ENCODE measurements at places on chromosomes 4 and X.

DNA sequence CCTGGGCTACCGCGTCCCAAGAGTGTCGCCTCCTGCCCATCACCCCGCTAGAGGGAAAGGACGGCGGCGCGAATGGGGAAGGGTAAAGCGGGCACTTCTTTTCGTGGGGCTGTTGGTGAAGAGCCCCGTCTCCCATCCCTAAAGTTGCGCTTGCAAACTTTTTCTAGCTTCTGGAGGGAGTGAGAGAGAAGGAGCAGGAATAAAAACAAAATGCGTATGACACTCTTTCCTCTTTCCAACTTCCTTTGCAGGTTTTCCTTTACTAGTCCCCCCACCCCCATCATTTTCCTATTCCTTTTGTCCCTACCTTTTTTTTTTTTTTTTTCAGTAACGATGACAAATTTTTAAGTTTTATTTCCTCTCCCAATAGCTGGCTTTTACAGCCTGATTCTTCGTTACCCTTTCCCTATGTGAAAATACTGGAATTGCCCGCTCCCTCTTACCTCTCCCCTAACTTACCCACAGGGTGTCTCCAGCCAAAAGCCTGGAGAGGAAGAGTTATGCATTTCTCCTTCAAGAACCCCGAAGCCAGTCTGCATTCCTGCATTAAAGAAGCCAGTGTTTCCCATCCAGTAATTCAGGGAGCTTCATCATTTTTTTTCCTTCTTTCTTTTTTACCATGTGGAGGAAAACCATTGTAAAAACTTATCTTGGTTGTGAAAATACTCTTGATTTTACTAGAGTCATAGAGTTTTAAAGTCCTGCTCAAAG lies 613 bp upstream of the ARSJ start:
- DNase-seq, result no peak
- H3K27ac ChIP-seq, result no peak overlapping the region

DNA sequence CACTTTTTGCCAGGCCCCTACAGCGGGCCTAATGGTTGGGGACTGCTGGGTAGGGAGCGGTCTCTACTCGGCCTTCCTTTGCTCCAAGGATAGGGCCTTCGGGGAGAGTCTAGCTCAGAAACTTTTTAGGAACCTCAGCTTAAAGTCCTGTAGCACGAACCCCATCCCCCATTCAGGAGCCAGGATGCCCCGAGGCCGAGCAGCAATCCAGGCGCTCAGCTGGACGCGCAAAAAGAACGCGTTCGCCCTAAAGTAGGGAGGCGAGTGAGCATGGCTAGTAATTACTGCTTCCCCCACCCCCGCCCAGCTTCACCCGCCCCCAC lies 9.7 kb downstream of the POU4F2 start:
- no peak overlapping the region for H3K27ac ChIP-seq
- H3K27me3 ChIP-seq, result 0 out of 2 replicates have a peak, but pooled peaks cover 3% of the 10 kb centered on the region
- H3K36me3 ChIP-seq, result no peaks in the 10 kb centered on the region
- no peak overlapping the region for H3K4me3 ChIP-seq
- no peak for DNase-seq

GRCh38 chr4:38132843-38133662 lies 172.9 kb downstream of the PTTG2 start:
- no peak overlapping the region for H3K4me3 ChIP-seq
- no peak overlapping the region for H3K27ac ChIP-seq
- no peak for DNase-seq

- no peaks in the 10 kb centered on the region for H3K4me1 ChIP-seq
- no peak overlapping the region for H3K27ac ChIP-seq
- H3K4me3 ChIP-seq, result no peak overlapping the region
- DNase-seq, result no peak
- H3K36me3 ChIP-seq, result no peaks in the 10 kb centered on the region
These were observed 190.9 kb downstream of the FAT4 start for GRCh38 chr4:125505621-125506020.

- H3K27me3 ChIP-seq, result no peaks in the 10 kb centered on the region
- H3K4me3 ChIP-seq, result no peak overlapping the region
- H3K27ac ChIP-seq, result no peak overlapping the region
- DNase-seq, result no peak
- H3K4me1 ChIP-seq, result no peaks in the 10 kb centered on the region
These were observed 275.7 kb downstream of the STPG2 start for GRCh38 chr4:97867557-97868091.

GRCh38 chrX:20224814-20225487 lies 41.8 kb downstream of the RPS6KA3 start:
- H3K36me3 ChIP-seq, result no peaks in the 10 kb centered on the region
- no peak overlapping the region for H3K4me3 ChIP-seq
- no peak for DNase-seq
- H3K27ac ChIP-seq, result no peak overlapping the region
- H3K4me1 ChIP-seq, result no peaks in the 10 kb centered on the region

DNA sequence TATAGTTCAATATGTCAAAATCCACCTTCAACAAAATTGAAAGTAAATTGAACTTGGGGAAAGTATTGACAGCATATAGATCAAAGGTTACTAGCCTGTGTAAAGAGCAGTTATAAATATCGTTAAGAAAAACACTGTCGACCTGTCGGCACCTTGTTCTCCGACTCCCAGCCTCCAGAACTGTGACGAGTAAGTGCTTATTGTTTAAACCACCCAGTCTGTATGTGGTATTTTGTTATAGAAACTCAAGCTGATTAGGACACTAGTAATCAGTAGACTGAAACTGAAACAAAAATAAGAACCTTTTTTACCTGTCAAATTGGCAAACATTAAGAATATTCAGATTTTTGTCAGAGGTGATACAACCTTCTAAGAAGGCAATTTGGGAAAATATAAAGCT lies 17.0 kb downstream of the HTT start:
- no peaks in the 10 kb centered on the region for H3K4me1 ChIP-seq
- DNase-seq, result no peak
- no peak overlapping the region for H3K4me3 ChIP-seq
- no peaks in the 10 kb centered on the region for H3K27me3 ChIP-seq

- H3K4me1 ChIP-seq, result peaks cover 9% of the 10 kb centered on the region
- DNase-seq, result no peak
- H3K36me3 ChIP-seq, result no peaks in the 10 kb centered on the region
- no peaks in the 10 kb centered on the region for H3K27me3 ChIP-seq
- H3K27ac ChIP-seq, result no peak overlapping the region
These were observed 58.0 kb downstream of the AR start for GRCh38 chrX:67601771-67602170.

DNA sequence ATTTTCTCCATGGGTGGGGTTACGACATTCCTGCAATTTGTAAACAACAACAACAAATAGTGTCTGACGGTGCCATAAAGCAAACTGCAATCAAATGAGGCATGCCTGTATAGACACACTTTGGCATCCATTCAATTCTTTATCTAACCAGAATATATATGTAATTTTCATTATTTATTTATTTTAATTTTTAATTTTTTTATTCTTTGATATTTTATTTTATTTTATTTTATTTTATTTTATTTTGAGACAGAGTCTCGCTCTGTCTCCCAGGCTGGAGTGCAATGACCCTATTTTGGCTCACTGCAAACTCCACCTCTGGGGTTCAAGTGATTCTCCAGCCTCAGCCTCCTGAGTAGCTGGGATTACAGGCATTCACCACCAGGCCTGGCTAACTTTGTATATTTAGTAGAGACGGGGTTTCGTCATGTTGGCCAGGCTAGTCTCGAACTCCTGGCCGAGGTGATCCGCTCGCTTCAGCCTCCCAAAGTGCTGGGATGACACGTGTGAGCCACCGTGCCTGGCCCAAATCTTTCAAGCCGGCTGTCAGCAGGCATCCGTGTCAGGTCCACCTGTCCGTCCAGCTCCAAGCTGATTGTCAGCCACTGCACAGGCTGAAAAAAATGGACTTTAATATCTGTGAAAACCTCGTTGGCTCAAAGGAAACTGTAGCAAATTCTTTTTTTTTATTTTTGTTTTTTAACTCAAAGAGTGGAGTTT lies 200.8 kb downstream of the ASMT start:
- H3K27me3 ChIP-seq, result peaks cover 13% of the 10 kb centered on the region
- no peaks in the 10 kb centered on the region for H3K36me3 ChIP-seq
- DNase-seq, result no peak
- no peak overlapping the region for H3K4me3 ChIP-seq

DNA sequence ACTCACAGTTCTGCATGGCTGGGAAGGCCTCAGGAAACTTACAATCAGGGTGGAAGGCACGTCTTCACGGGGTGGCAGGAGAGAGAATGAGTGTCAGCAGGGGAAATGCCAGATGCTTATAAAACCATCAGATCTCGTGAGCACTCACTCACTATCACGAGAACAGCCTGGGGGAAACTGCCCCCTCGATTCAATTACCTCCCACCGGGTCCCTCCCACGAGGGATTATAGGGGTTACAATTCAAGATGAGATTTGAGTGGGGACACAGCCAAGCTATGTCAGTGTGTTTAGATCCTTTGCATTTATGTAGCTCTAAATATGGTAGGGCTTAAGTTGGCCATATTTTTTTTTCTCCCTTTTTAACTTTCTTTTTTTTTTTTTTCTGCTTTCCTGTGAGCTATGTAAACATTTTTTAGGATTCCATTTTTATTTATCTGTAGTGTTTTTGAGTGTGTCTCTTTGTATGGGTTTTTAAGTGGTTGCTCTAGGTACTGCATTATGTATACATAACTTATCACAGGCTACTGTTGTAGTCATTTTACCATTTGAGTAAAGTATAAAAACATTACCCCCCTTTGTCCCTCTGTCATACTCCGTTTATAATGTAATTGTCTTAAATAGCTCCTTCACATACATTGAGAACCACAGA lies 79.0 kb downstream of the ADRA2C start:
- H3K36me3 ChIP-seq, result no peaks in the 10 kb centered on the region
- DNase-seq, result no peak
- H3K4me1 ChIP-seq, result no peaks in the 10 kb centered on the region
- H3K27me3 ChIP-seq, result peaks cover 51% of the 10 kb centered on the region
- H3K27ac ChIP-seq, result no peak overlapping the region

DNA sequence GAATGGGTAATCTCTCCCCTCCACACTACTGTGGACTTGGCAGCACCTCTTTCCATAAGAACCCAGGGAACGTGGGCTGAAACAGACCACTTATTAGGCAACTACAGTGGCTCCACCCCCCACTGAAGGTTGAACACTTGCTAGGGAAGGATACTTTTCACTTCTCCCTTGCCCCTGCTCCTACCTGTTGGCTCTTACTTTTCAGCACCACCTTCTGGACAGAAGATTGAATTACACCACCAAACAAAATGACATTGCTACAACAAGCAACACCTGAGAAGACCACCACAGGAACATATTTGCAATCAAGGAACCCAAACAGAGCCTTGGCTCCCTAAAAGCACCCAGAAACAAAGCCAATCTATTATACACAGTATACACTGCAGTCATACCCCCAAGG lies 132.1 kb upstream of the CXCL13 start:
- no peak overlapping the region for H3K27ac ChIP-seq
- no peak for DNase-seq
- H3K4me3 ChIP-seq, result no peak overlapping the region
- no peaks in the 10 kb centered on the region for H3K4me1 ChIP-seq
- H3K27me3 ChIP-seq, result no peaks in the 10 kb centered on the region

DNA sequence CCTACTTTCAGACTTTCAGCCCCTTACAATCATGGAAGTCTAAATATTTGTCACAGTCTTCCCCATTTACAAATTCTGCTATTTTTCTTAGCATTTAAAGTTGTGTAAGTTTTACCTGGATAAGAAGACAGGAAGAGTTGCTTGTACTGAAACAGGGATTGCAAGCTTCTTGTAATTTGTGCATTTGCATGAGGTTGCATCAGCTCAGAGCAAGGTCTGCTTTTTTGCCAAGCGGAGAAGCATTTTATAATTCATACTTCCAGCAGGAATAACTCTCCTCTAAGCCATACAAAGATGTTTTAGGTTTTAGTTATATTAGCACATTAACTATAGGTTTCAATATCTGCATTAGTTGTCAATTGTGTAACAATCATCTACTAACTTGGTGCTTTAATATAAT lies 922.0 kb upstream of the PABPC4L start:
- H3K4me3 ChIP-seq, result no peak overlapping the region
- H3K36me3 ChIP-seq, result no peaks in the 10 kb centered on the region
- H3K27ac ChIP-seq, result no peak overlapping the region
- no peaks in the 10 kb centered on the region for H3K27me3 ChIP-seq
- no peaks in the 10 kb centered on the region for H3K4me1 ChIP-seq

GRCh38 chrX:154987940-154988339 lies 34.6 kb downstream of the F8 start:
- no peaks in the 10 kb centered on the region for H3K27me3 ChIP-seq
- no peak overlapping the region for H3K4me3 ChIP-seq
- DNase-seq, result no peak
- H3K27ac ChIP-seq, result no peak overlapping the region
- H3K4me1 ChIP-seq, result no peaks in the 10 kb centered on the region

GRCh38 chr4:41963105-41963504 lies 18.5 kb upstream of the DCAF4L1 start:
- no peak for DNase-seq
- no peaks in the 10 kb centered on the region for H3K27me3 ChIP-seq
- H3K4me3 ChIP-seq, result no peak overlapping the region
- H3K36me3 ChIP-seq, result no peaks in the 10 kb centered on the region

- H3K27me3 ChIP-seq, result no peaks in the 10 kb centered on the region
- no peaks in the 10 kb centered on the region for H3K36me3 ChIP-seq
These were observed 1295.8 kb upstream of the TENM3 start for GRCh38 chr4:180947425-180947824.

GRCh38 chr4:16827794-16828724 lies 70.4 kb downstream of the LDB2 start:
- H3K27me3 ChIP-seq, result peaks cover 3% of the 10 kb centered on the region
- no peak overlapping the region for H3K27ac ChIP-seq
- no peak for DNase-seq
- H3K36me3 ChIP-seq, result no peaks in the 10 kb centered on the region
